ENCODE measurements at places on chromosomes 5 and 9.

DNA sequence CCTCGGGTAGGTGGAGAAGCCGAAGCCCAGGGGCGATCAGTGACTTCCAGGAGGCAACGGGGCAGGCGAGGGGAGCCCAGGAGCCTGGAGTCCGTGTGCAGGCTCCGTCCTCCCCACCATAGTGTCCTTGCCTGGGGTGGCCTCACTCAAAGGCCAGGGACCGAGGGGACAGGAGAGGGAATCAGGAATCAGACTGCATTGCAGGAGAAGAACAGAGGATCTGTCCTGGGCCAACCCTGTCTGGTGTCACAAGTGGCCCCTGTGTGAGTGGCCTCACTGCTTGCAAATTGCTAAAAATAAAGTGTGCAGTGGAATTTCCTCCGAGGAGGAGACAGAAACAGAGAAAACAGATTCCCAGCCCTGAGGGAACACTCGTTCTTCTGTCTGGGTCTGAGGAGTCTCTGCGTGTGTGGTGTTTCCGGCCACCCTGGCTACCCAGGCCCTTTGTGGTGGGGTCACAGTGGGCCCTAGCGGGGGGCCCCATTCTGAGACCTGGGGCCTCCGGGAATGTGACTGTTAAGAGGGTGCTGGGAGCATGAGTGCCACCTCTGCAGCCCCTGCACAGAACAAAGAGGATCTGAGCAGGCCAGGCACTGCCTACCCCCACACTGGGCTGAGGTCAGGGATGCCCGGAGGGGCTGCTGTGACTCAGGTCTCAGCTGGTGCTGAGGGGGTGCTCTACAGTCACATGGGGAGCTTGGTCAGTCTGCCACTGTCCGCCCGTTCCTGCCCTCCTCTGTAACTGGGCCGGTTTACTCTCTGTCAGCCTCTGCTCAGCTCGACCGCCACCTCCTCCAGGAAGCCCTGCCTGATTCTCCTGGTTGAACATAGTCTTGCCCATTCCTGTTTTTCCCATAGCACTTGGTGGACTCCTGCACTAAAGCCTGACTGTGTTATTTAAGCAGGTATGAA is 7.4 kb downstream of the TRAF1 start:
- DNase-seq, result no peak

DNA sequence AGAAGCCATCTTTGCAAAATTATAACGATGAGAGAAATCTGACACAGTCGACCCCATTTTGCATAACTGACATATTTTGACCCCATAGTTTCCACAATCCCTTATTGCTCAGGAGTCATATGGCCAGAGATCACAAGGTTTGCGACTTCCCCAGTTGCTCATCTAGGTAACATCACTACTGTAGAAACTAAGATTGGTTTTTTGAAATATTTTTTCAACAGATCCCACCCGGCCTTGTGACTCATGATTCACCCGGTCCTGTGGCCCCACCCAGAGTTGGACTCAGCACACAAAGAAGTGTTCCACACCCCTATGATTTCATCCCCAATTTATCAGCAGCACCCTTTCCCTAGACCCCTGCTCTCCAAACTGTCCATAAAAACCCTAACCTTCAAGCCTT is 50.2 kb downstream of the TIMD4 start:
- DNase-seq, result no peak

DNA sequence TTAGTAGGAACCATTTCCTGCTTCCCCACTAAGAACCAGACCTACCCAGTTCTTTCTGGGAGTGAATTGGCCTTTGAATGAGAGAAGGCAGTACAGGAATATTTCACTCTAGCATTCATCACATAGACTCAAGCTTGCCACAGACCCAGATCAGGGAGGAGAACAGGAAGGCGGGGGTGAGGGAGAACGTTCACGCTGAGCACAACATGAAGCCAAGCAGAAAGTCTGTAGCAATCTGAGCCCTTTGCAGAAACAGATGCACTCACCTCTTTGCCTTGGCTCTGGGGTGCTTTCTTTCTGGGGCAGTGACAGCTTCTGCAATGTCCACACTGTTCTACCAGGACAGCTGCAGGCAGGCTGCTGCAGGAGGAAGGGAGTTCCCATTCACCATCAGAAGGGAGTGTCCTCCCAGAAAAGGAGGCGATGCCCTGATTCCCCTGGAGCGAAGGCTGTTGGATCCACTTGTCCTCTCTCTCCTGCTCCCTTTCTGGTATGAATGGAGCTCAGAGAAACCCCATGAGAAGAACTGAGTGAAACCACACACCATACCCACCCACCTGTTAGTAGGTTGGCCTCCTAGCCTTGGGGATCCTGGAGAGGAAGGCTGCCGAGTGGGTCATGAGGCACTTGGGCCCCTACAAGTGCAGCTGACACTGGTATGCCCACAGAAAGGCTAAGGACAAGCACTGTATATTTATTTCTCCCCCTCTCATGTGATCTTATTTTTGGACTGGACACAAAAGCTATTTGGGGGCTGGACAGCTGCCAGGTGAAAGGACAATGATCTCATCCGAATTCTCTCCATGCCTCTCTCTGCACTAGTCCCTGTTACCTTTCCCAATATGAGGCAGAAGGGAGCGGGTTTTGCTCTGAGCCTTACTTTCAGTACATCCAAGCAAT is 11.7 kb upstream of the FGF1 start:
- DNase-seq, result no peak

- DNase-seq, result no peak
Measured at GRCh38 chr9:93595861-93596365, 19.5 kb downstream of the PHF2 start.

GRCh38 chr5:40331616-40332015 is 348.1 kb upstream of the PTGER4 start:
- DNase-seq, result no peak

- DNase-seq, result no peak
Measured at GRCh38 chr5:108060340-108060739, 321.6 kb downstream of the FBXL17 start.

DNA sequence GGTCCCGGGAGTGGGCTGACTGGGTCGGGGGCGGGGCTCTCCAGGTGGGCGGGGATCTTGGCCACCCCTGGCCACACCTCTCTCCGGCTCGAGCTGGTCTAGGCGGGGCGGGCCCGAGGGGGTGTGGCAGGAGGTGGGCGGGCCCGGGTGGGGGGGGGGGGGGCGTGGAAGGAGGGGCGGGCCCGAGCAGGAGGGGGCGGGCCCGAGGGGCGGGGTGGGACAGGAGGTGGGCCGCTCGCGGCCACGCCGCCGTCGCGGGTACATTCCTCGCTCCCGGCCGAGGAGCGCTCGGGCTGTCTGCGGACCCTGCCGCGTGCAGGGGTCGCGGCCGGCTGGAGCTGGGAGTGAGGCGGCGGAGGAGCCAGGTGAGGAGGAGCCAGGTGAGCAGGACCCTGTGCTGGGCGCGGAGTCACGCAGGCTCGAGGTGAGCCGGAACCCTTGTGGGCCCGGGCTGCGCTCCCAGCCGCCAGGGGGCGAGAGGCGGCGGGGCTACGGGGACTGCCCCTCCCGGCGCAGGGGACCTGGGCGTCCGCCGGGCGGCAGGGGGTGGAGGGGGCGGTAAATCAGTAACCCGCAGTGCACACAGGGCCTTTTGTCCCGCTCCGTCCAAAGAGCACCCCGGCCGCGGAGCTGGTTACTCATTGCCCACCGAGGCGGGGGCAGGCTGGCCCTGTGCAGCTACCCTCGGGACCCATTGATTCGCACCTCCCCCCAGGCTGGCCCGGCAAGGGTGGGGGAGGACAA is at the start of gene FGFR4:
FGFR4 (plus strand) TSS at position 262 of the 744 bp plus-strand sequence. CDS start 2,688 bp downstream, outside the sequence.
- DNase-seq, result peak; percentile 53

GRCh38 chr9:71766663-71767062 is 1.6 kb downstream of the CEMIP2 start:
- DNase-seq, result no peak

GRCh38 chr5:37850226-37850865 is 10.5 kb upstream of the GDNF start:
- DNase-seq, result no peak

- no peak for DNase-seq
Measured at GRCh38 chr5:127275641-127276193, 14.9 kb upstream of the MEGF10 start.

All from activated effector memory CD4-positive, alpha-beta T cell treated with Interleukin-2 at 50 U/mL for 16 hours (primary cell).